Activated CD8-positive, alpha-beta memory T cell treated with anti-CD3 and anti-CD28 coated beads for 1 hour (primary cell): ENCODE measurements at places on chromosomes 16 and 17.

- DNase-seq = no peak
These were observed 284.6 kb downstream of the C16orf95 start for GRCh38 chr16:87032554-87032953.

- DNase-seq = no peak
These were observed 212.5 kb upstream of the N4BP1 start for GRCh38 chr16:48822431-48822830.

DNA sequence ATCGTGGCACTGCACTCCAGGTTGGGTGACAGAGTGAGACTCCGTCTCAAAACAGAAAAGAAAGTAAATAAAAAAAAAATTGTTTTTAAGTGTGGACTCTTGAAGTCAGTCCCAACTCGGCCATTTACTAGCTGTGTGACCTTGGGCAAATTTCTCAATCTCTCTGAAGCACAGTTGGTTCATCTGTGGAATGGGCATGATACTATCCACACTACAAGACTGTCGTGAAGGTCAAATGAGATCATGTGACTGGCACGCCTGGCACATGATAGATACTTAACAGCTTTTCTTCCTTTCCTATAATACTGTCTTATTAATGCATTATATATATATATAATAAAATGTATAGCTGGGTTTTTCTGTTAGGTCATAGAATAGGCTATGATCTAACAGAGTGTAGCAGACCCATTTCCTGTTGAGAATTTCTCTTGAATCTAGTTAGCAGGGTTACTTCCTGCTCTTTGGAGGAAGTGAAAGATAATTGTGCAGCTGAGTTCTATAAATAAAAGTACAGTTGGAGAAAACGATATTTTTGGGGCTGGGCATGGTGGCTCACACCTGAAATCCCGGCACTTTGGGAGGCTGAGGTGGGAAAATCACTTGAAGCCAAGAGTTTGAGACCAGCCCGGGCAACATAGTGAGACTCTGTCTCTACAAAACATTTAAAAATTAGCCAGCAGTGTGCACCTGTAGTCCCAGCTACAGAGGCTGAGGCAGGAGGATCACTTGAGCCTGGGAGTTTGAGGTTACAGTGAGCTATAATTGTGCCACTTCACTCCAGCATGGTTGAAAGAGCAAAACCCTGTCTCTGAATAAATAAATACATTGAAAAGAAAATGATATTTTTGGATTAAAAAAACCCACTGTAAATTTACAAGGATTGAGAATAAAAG lies 7.3 kb downstream of the MILR1 start:
- DNase-seq = no peak

DNA sequence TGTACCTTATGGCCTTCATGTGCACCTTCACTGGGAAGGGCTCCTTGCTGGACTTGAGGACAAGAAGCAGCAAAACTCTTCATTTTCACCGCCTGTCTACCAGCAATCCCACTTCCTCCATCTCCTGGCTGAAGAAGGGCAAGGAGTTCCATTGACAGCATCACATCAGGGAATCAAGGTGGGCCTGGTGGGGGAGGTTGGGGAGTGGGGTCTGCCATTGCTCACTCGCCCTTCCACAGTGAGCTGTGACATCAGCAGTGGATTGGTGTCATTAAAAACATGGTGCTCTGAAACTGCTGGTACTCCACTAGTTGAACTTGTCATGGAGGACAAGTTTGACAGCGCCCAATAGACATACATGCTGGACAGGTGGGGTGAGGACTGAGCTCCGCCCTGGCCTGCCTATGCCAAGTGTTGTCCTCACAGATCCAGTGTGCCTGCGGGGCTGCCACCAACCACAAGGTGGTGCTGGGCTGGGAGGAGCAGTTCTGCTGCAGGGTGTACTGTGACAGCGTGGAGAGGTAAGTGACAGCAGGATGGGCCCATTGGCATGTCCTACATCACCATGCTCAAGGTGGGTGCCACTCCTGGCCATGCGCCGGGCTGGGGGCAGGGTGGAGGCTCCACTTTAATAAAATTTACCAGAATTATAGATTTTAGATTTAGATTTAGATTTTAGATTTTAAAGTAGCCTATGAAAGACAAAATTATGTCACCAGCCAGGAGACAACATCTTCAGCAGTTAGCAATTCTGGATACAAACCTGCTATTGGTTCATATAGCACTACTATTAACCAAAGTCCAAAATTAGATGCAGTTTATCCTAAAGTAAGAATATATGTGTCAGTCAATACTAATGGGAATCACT lies 1729.1 kb downstream of the TP53TG3F start:
- DNase-seq = no peak

DNA sequence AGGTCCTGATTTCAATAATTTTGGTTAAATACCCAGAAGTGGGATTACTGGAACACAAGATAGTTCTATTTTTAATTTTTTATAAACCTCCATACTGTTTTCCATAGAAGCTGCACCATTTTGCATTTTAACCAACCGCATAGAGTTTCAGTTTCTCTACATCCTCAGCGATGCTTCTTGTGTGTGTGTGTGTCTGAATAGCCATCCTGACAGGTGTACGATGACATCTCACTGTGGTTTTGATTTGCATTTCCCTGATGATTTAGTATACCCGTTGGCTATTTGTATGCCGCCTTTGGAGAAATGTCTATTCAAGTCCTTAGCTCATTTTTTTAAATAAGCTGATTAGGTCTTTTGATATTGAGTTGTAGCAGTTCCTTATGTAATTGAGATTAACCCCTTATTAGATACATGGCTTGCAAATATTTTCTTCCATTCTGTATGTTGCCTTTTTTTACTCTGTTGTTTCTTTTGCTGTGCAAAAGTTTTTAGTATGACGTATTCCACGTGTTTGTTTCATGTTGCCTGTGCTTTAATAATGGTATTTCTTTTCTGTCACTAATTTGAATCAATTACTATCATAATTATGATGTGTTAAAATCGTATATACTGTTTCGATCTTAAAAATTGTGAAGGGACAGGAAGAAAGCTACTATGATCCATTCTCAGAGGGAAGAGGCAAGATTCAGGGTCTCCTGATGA lies 227.2 kb upstream of the MON1B start:
- no peak for DNase-seq

GRCh38 chr16:49918257-49918656 lies 62.3 kb upstream of the ZNF423 start:
- DNase-seq = no peak

GRCh38 chr17:395974-396373 lies 43.4 kb upstream of the RPH3AL start:
- DNase-seq = no peak

DNA sequence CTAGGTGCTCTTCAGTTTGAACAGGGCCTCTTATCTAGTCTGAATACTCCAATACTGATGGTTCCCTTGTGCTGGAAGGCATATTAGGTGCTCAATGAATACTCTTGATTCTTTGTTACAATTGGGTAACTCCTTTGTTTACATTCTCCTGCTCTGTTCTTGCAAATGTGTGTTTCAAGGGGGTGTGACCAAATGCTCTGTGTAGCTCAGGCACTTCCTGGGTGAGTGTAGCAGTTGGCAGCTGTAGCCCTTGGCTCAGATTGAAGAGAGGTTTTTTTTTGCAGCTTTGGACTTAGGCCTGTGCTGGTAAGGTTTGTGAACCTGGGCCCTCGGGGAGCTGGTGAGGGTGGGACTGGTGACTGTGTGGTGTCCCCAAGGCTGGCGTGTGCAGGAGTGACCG lies 20.2 kb downstream of the TBCD start:
- no peak for DNase-seq

GRCh38 chr17:7834542-7834956 lies 532 bp downstream of the KDM6B start:
- DNase-seq = no peak

GRCh38 chr17:68029512-68030215 lies 5.9 kb upstream of the KPNA2 start:
- no peak for DNase-seq

GRCh38 chr16:8505327-8505991 lies 84.9 kb downstream of the TMEM114 start:
- DNase-seq = no peak

DNA sequence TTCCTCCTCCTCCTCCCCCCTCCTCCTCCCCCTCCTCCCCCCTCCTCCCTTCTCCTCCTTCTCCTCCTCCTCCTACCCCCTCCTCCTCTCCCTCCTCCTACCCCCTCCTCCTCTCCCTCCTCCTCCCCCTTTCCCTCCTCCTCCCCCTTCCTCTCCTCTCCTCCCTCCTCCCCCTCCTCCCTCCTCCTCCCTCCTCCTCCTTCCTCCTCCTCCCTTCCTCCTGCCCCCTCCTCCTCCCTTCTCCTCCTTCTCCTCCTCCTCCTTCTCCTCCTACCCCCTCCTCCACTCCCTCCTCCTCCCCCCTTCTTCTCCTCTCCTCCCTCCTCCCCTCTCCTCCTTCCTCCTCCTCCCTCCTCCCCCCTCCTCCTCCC lies 6.6 kb upstream of the PDP2 start:
- DNase-seq = no peak

DNA sequence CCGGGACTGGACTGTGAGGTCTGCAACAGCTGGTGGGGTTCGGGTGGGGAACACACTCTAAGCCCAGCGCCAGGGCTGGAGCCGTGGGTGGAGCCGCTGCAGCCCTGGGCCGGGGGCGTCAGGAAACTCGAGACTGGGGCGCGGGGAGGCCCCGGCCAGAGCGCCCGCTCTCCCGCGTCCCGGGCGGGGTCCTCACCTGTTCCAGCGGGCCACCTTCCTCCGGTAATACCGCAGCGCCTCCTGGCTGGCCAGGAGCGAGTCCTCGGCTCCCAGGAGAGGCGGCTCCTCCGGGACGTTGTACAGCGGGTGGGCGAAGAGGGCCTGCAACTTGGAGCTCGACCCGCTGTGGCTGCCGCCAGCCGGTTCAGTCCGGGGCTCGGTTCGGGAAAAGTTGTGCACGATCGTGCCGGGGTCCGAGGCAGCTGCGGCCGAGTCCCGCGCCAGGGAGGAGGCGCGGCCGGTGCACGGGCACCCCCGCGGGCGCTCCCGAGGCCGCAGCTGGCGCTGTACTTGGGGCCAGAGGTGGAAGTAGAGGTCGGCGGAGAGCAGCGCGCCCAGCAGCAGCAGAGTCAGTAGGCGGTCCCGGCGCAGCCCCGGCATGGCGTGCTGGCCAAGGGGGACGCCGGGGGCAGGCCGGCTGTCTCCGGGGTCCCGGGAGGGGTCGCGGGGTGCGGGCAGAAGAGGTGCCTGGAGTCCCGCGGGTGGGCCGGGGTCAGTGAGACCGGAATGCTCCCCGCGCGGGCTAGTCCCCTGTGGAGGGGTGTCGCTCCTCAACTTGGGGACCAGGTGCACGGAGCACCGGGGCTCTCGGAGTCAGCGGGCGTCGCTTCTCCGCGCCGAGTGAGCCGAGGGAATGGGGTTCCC lies 868 bp downstream of the FAM20A start:
- DNase-seq = no peak

DNA sequence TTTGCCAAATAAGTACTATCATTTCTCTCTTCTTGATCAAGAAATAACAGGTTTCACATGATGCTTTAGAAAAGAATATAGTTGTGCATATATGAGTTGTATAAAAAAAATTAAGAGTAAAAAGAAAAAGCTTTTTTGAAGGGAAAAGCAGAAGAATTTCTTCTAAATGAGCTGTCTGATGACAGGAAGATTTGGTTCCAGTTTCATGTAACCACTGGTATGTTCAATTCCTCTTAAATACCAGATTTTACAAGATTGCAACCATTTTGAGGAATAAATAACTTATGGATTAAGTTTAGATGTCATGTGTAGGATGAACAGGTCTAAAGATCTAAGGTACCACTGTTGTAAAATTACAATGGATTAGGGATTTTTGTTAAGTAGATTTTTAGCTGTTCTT lies 45.0 kb downstream of the VMP1 start:
- no peak for DNase-seq
